NCI-H1930 (cell line): ENCODE measurements at places on chromosomes 7 and 10.
A peak's percentile ranks its signal among the peaks of the same experiment; 100 is the strongest.

DNA sequence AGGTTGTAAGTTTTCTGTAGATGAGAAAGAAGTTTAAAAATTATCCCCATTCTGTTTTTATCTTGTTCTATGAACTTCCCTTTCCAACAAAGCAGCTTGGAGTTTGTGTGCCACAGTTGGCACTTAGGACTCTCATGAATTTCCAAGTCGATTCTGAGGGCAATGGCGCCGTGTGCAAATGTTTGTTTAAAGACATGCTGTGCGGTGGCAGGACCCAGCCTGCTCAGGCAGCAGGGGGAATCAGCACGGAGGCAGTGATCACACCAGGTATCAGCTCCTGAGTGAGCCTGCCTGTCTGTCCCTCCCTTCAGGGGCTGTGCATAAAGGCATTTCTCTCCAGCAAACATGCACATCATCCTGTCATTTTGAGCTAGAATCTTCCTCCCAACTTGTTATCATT, 109.8 kb upstream of the WDR11 start:
- no peak for DNase-seq

DNA sequence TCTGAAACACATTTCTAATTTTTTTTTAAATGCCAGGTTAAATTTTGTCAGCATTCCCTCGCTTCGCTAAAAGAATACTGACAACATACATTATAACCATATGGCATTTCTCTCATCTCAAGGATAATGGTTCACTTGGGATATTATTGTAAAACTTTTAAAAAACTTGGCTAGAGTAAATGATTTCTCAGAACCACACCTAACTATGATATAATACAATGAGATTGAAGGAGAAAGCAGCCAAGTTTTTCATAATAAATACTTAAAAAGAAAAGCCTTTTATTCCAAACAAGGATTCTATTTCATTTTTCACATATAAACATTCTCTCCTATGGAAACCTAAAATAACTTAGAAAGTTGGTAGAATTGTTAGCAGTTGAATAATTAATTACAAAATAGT, 413.9 kb downstream of the HGF start:
- no peak for DNase-seq

- no peak for DNase-seq
These were observed 50.3 kb upstream of the SLC29A3 start for GRCh38 chr10:71268758-71269157.

GRCh38 chr7:32178677-32179366, 108.6 kb upstream of the PDE1C start:
- no peak for DNase-seq

GRCh38 chr10:50972591-50972990, 87.2 kb upstream of the A1CF start:
- DNase-seq: no peak

DNA sequence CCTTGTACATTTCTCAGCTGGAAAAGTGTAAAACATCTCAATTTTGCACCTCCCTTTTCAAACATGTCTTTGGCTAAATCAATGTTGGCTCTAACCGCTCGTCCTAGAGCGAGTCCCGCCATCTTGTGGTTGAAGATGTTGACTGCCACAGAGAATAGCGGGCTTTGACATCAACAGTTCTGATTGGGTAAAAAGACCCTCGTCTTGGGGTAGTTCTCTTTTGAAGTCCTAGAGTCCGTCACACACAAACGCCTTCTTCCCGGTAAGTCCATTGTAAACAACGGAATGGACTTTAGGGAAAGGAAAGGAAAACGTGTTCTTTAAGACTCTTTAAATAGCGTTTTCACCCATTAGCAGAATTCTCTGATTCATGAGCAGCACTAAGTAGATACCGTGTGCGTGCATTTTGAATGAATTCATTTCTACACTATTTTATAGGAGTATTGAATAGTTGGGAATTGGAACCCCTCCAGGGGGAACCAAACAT, 452 bp upstream of the RPP30 start:
- DNase-seq: peak; percentile 40

DNA sequence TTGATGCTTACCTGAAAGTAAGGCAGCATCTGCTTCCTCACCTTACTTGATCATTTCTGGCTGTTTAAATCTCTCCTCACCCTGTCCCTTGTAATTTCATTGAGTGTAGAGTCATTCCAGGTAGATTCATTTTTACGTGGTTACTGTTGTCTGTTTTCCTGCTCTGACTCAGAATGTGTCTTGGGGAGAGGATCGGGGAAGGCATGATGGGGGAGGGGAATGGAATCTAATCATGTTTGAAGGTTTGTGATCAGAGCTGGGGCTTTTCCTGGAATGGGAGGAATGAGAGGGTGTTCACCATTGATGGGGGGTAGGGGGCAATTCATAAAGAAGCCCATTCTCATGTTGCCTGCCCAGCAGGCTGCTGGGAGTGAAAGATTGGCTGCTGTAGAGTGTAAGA, 18.7 kb downstream of the SEC24C start:
- DNase-seq: no peak

DNA sequence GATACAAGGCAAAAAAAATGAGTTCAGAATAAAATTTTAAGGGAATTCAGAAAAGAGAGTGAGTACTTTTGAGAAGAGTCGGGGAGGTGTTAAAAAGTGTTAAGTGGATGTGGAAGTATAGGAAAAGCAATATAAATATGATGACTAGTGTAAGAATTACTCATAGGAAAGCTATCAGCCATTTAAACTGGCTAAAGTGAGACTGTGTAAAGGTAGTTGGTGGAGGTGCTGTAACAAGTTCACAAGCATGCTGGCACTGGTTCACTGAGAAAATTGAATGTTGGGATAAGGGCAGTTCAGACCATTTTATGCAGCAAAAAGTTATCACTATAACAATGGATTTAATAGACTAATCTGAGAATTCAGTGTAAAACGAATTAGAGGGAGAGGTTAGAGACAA, 179.0 kb upstream of the DKK1 start:
- DNase-seq: no peak

GRCh38 chr10:89337484-89337883, 9.7 kb downstream of the IFIT3 start:
- no peak for DNase-seq

GRCh38 chr10:28593811-28594210, 60.9 kb downstream of the WAC start:
- DNase-seq: no peak

DNA sequence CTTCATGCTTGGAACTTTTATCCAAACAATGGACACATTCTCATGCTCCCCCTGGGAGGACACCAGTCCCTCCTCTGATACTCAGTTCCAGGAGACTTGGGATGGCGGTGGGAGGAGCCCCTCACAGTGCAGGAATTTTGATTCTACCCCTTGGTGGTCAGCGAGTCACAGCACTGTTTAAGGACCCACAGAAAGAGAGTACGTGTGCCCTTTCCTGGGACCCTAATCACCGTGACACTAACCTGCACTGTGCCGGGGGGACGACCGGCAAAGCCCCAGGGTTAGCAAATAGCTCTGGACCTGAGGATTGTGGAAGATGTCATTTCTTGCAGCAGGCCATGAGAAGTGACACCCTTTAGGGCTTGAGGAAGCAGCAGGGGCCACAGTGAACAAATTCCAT, 10.4 kb downstream of the AFAP1L2 start:
- DNase-seq: no peak

GRCh38 chr10:121615435-121615793, 17.2 kb upstream of the FGFR2 start:
- no peak for DNase-seq

- DNase-seq: no peak
These were observed 96.2 kb downstream of the CDH23 start for GRCh38 chr10:71492872-71493271.

GRCh38 chr10:100307684-100308083, 21.2 kb upstream of the BLOC1S2 start:
- DNase-seq: no peak

DNA sequence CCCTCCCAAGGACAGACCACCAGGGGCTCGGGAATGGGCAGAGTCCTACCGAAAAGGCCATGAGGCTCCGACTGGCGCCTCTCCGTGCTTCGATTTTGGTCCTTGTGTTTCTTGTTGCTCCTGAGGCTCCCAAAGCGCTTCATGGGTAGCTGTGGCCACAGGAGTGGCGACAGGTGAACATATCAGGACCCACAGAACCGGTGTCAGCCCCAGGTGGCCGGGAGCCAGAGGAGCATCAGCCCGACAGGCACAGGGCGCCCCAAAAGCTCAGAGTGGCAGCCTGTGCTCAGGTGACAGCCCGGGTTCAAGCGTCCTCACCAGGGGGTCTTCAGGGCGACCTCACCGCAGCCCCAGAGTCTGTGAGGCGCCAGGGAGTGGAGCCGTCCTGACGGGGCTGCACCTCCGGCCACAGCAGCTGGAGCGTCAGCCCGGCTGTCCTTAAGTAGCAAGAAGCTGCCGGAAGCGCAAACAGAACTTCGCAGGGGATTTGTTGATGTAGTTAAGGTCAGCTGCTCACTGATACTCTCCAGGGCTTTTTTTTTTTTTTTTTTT, 141.0 kb downstream of the PRKAG2 start:
- no peak for DNase-seq

- DNase-seq: no peak
These were observed 16.7 kb downstream of the AQP1 start for GRCh38 chr7:30928254-30928872.

- DNase-seq: no peak
These were observed 175.7 kb upstream of the INHBA start for GRCh38 chr7:41878309-41879295.

GRCh38 chr7:63067897-63068585, 930.6 kb upstream of the ZNF722 start:
- DNase-seq: peak; percentile 39

DNA sequence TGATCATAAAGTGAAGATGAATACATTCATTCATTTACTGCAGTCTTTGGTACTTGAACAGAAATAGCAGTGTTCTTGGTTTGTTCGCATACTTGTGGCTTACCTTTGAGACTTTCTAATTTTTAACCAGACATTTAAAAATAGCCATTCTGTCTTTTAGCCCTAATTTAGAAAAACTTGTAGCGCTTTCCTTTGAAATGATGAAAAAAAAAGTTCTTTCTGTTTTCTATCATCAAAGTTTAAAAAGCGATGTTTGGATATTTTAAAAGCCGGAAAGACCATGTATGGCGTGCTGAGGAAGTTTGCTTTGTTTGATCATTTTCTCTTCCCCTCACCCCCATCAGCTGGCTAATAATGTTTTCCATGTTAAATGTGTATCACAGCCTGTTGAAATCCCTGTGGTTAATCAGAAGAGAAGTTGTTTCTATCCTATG, 116.3 kb downstream of the CUX1 start:
- DNase-seq: no peak

GRCh38 chr7:29309041-29309854, 114.7 kb downstream of the CHN2 start:
- no peak for DNase-seq

- DNase-seq: no peak
These were observed 243.7 kb upstream of the PHYHIPL start for GRCh38 chr10:58932577-58933314.

- DNase-seq: no peak
These were observed 401.7 kb downstream of the EXOC4 start for GRCh38 chr7:133654547-133654946.

GRCh38 chr10:103786020-103786419, 69.4 kb downstream of the SH3PXD2A start:
- no peak for DNase-seq

DNA sequence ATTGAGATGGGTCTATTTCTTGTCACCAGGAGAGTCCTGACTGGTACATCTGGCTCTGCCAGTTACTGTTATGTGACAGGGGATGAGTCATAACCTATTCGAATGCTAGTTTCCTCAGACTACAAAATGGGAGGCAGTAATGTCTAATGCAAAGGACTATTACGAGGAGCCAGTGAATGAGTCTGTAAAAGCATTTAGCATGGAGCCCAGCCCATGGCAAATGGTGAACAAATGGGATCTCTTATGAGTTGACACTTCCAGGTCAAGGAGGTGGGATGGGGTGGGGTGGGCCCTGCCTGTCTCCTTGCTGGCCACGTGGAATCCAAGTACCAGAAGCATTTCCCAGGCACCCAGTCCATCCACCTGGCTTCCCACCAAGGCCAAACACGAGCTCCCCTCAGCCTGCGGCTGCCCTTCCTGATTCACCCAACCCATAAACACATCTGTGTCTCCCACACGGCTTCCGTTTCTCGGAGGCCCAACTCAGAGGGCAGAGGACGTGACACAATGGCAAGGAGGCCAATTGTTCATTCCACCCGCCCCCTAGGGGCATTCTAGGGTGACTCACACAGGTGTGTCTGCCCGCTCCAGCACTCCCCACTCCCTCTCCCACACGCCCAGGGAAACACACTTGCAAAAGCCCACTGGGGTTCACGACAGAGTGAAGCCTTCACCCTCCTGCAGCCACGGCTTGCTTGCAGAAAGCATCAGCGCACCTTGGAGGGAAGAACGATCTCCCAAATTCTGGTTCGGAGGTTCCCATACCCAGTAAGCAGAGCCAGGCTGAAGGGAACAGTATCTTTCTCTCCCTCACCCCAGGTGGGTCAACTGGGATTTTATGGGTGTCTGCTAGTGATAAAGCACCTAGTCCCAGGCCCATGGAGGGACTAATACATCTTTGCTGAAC, 109.8 kb downstream of the SH3PXD2A start:
- no peak for DNase-seq

- DNase-seq: no peak
These were observed 72.7 kb downstream of the CUBN start for GRCh38 chr10:17056781-17057428.

DNA sequence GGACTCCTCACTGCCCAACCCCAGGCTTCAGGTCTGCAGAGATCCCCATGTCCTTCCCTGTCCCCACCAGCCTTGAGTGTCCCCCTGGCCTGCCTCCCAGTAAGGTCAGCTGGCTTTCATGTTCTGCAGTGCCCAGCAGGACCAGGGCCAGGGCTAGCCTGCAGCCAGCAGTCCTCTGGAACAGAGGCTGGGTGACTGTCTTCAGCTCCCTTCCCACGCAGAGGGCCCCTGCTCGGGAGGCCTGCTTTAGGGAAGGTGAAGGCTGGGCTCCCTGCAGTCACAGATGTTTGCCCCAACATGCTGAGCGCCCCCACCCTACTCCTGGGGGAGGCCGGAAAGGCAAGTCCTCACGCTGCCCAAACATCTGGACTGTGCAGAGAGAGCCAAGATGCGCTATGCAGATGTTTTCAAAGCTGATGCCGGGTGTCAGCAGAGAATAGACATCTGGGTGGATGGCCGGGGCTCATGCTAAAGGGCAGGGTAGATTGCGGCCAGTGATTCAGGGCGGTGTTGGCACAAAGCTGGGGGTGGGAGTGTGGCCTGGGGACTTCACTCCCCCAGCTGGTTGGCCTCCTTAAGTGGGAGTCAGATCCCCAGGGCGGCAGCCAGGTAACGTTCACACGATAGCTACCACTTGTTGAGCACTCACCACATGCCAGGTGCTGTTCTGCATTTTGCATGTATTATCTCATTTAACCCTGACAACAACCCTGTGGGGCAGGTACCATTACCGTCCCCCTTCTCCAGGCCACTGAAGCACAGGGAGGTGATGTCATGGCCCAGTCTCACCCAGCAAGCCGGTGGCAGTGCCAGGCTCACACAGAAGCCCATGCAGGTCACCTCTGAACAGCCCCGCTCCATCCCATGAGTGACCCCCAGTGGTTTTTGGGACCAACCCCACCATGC, 71.2 kb upstream of the COL13A1 start:
- DNase-seq: no peak
